ENCODE measurements at places on chromosomes 13 and 19.

DNA sequence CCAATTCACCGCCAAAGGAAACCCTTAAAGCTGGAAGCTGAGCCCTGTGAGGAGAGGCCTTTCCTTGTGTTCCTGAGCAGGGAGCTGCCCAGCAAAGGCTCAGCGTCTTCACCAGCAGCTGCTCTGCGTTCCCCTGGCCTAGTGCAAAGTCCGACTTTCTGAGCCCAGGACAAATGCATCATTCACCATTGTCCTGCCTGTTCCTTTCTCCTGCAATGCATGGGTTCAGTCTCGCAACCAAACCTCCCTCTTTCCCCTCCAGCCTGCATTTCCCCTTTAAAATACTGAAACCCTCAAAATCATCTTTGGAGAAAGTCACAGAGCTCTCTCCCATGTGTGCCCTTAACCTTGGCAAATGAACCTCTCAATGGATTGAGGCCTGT, 12.9 kb upstream of the TMEM255B start:
- DNase-seq: no peak

GRCh38 chr13:99553033-99553432, 51.8 kb downstream of the TM9SF2 start:
- DNase-seq: no peak

DNA sequence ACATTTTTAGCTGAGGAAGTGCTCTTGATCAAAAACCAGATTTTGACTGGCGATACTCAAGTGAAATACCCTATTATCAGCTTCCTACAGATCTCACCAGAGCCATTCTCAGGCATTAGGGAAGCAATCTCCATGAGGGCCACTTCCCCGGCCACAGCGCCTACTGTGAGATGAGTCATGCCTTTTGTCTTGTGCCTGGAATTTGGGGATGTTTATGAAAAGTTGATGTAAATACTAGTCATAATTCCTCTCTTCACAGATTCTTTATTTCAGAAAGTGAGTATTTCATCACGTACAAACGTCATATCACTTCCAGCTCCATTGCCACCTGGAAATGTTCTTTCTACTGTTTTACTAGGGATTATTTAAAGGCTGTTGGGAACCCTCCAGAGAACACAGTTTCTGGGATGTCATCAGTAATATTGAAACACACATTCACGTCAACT, 25.3 kb upstream of the SLC46A3 start:
- DNase-seq: no peak

DNA sequence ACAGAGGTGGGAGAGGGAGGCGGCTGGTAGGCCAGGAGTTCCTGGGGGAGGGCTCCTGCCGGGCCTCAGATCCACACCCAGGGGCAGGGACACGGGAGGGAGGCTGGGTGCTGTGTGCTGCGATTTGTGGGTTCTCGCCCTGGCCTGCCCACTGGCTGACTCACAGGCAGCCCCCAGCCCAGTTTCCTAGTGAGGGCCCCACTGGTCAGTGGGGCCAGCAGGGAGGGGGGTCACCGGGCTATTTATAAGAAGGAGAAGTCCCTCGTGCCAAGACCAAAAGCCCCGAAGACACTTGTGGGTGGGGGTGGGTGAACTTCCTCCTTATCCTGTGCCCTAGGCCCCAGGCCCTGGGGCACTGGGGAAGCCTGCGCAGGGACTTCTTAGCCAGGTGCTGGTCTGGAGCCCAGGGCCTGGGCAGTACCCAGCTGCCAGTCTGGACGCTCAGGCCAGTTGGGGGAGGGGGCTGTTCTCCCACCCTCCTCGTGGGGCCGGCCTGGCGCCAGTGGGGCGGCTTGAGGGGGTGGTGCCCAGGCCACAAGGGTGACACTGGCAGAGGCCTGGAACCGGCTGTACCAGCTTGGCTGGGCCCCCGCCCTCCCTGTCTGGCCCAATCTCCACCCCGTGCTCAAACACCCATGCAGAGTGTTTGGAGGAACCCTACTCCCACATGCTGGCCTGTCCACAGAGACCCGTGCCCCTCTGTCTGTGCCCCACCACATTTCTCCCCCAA, 5.0 kb upstream of the JUNB start:
- no peak for DNase-seq

- DNase-seq: no peak
Measured at GRCh38 chr13:41515491-41516139, 58.3 kb downstream of the RGCC start.

GRCh38 chr19:48806518-48806817, 4.4 kb downstream of the BCAT2 start:
- DNase-seq: no peak

- no peak for DNase-seq
Measured at GRCh38 chr13:41713405-41713804, 247.5 kb downstream of the VWA8 start.

GRCh38 chr13:59360108-59360507, 803.6 kb downstream of the DIAPH3 start:
- DNase-seq: no peak

GRCh38 chr19:41420101-41420880, 6.9 kb downstream of the B3GNT8 start:
- DNase-seq: no peak

GRCh38 chr13:108115738-108116137, 99.6 kb downstream of the LIG4 start:
- DNase-seq: no peak

- DNase-seq: no peak
Measured at GRCh38 chr19:38773469-38774177, at the start of gene LGALS7. Gene LGALS7, minus strand, starts transcription at chr19:38773517. Its CDS starts 25 bp downstream, at chr19:38773492.

GRCh38 chr13:24700539-24700938, 20.3 kb downstream of the ATP12A start:
- DNase-seq: no peak

DNA sequence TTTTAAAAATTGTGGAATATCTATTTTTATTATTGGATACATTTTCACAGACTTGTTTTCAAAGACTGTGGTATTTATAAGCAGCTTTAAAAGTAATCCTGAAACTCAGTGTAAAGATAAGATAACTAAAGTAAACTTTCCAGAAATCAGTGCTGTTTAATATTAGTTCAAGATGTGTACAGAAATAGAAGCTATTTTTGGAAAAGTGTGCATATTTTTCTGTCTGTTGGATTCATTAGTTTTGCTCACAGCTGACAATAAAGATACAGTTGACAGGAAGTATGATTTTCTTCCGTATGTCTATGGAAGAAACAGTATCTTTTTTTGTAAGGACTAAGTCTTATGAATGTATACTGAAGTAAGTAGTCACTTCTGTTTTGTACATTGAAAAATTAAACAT, 85.9 kb downstream of the GJA3 start:
- DNase-seq: no peak

- DNase-seq: no peak
Measured at GRCh38 chr13:78602561-78603239, 652 bp downstream of the POU4F1 start.

GRCh38 chr13:33258808-33259193, 26.8 kb downstream of the STARD13 start:
- DNase-seq: no peak

DNA sequence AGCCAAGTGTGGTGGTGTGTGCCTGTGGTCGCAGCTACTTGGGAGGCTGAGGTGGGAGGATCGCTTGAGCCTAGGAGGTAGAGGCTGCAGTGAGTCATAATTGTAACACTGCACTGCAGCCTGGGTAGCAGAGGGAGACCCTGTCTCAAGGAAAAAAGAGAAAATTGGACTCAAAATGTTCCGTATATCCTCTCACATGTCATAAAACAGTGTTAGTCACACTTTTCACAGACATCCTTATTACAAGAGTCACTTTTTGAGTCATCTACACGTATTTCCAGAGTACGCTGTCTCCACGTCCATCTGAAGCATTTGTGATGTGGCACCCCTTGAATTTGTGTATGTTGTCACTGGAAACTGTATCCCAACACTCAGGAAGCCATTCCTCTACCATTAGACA, 133.0 kb downstream of the SIPA1L3 start:
- DNase-seq: no peak

DNA sequence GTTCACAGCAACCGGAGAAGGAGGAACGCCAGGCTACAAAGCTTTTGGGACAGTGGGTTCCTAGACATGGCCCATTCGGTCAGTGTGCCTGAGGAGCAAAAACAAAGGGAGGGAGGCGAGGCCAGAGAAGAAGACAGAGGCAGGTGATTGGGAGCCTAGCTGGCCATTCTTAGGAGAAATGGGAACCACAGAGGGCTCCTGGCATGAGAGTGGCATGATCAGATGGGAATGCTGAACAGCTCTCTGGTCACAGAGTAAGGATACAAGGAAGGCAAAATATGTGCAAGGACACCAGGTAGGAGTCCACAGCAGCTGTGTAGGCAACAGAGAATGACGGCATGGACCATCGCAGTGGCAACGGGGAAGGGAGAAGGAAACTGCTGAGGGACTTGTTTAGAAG, 82.4 kb downstream of the EFNB2 start:
- DNase-seq: no peak

GRCh38 chr13:48773531-48774275, 120.0 kb downstream of the CYSLTR2 start:
- DNase-seq: no peak

GRCh38 chr19:39968789-39969188, 2.2 kb upstream of the PSMC4 start:
- DNase-seq: no peak

DNA sequence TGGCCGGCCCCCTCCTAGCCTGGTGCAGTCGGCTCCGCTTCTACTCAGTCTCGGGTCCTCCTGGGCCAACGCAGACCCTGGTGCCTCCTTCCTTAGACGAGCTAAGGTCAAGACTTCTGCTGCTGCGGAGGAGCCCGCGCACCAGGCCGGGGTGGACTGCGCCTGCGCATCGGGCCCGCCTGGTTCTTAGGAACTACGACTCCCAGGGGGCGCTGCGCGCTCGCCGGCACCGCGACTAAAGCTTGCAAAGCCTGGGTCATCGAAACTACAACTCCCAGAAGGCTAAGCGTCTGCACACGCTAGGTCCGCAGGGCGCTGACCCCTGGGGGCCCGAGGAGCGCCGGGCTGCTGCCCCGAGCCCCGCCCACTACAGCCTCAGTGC, at the start of gene ZNF835:
ZNF835 (minus strand) TSS at position 145 of the 382 bp plus-strand sequence. CDS start 6,559 bp downstream, outside the sequence.
- DNase-seq: no peak

DNA sequence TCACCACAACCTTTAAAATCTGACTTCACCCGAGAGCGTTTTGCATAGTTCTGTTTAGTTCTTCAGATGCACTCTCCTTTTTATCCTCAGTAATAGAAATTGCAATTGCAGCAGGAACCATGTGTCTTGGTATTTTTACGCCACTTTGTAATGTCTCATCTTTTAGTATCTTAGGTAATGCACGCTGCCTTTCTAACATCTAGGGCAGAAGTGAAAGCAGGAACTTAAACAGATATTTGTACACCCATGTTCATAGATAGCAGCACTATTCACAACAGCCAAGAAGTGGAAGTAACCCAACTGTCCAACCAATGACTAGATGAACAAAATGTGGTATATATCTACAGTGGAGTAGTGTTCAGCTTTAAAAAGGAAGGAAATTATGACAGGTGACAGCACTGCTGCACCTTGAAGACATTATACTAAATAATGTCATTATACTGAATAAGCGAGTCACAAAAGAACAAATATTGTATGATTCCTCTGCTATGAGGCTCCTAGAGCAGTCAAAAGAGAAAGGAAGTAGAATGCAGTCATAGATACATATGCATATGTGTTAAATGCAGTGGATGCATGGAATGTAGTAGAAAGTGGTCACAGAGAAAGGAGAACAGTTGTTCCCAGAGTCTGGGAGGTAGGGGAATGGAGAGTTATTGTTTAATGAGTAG, 105.9 kb upstream of the GJB6 start:
- DNase-seq: no peak

DNA sequence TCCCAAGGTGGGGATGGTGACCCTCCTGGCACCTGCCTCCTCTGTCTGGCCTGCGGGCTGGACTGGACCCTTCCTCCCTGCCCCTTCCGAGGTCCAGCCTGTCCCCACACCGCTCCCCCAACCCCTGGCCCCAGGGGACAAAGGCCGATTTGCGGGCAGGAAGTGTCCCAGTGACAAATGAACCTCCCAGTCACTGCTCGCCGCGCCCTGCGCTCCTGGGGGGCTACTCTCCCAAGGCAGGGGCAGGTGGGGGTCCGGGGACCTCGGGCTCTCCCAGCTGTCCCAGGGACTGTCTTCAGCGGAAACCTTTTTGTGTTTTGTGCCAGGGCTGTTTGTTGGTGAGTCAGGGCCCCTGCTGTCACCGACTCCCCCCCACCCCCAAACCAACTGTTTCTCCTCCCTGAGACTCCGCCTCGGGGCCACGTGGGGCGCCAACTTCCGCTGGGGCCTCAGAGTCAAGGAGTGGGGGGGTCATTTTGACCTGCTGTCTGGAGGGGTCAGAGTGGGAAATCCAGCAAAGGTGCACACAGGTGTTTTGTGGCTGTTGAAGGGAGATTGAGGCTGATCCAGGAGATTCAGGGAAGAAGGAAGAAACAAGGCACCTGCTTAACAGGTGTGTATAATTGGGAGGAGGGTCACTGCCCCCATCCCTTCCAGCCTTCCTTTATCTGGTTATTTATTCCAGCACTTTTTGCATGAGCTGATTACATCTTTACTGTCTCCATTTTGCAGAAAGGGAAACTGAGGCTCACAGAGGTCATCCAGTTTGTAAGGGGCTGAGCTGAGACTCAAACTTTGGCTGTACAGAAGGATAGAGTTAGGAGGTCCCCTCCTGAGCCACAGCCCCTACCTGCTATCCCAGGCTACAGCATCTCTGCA, 831 bp downstream of the PGPEP1 start:
- DNase-seq: no peak

DNA sequence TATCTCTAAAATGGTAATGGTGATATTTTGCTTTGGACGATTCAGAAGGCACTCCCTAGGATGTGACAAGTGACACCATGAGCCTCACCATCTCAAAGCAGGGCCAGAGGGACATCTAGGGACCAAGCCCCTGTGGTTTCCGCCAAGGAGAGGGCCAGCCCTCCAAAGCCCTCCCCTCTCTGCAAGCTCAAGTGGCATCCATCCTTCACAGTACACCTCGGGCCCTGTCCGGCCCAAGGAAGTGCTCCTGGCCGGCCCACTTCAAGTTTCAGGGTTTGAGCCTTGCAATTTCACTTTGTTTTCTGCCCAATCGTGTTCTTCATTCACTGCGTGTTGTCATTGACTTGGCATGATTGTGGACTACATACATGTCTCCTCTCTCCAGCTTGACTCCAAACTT, 82.5 kb downstream of the TSHZ3 start:
- no peak for DNase-seq

- no peak for DNase-seq
Measured at GRCh38 chr19:5782945-5783919, 1.3 kb downstream of the PRR22 start.

DNA sequence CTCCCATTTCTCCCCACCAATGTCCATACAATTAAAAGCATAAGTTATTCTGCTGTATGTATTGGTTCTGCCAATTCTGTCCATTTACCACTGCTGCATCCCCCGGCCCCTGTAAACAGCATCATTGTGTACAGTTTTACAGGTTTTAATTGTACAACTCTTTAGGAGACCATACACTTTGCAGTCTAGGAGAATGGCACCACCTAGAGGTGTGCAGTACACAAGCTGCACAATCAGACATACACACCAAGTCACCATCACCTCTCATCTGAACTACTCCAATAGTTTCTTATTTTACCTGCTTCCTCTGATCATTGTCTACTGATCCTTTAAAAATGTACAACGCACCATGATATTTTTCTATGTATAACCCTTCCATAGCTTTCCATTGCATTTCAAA, 855.9 kb upstream of the KLHL1 start:
- DNase-seq: no peak

- DNase-seq: peak; percentile 32
Measured at GRCh38 chr19:32197896-32198882, 147.2 kb upstream of the ZNF507 start.

- no peak for DNase-seq
Measured at GRCh38 chr19:32916969-32917615, 47.5 kb upstream of the SLC7A9 start.

Measured in type B pancreatic cell (in vitro differentiated cells).